Stimulated activated CD8-positive, alpha-beta memory T cell treated with anti-CD3 and anti-CD28 coated beads, Interleukin-7, amount 100 ng/mL, for 48 hours (primary cell): ENCODE measurements at places on chromosomes 3 and 15.

DNA sequence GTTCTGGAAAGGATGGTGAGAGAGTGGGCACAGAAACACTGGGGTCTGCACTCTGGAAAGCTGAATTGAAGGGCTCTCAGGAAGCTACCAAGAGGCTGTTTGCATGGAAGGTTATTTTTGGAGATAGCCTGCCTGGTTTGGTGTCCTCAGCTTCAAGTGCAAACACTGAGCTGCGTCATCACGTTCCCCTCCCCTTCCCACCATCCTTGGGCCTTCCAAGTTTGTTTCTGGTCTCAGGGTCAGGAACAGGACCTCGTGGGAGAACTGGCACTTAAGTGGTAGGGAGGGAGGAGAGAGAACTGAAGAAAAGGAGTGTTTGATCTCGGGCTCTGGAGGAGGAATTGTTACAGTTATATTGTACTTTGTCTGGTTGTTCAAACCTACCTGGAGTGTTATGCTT, 10.6 kb downstream of the ST6GAL1 start:
- DNase-seq: no peak

- no peak for DNase-seq
These were observed 44.6 kb upstream of the PGPEP1L start for GRCh38 chr15:99052205-99052604.

- DNase-seq: no peak
These were observed 4.2 kb upstream of the KATNBL1 start for GRCh38 chr15:34214135-34214534.

DNA sequence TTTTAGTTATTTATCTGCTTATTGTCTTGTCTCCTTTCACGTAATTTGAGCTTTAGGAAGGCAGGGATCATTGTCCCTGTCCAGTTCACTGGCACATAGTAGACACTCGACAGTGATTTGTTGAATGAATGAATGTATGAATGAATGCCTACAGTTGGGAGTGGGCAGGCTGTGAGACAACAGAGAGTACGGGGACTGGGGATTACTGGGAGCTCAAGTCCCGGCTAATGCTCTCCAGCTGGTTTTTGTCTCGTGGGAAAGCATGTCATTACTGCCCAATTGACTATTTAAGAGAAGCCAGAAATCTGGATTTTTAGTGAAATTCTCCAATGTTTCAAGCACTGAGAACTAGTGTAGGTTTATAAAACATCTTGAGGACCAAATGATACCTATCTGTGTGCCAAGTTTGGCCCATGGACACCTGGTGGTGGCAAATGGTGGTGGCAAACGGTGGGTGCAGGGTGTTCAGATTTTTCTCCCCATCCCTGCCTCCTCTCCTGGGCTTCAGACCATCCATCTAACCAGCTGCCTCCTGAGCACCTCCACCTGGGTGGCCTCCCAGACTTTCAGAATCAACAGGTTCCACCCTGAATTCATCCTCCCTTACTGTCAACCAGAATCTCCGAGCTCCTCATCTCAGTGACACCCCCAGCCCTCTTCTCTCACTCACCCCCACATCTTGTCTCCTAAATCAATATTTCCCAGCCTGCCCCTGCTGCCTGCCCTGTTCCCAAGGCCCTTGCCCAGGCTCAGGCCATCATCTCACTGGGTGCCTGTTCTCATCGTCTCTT, 36.2 kb upstream of the TRH start:
- DNase-seq: no peak

- DNase-seq: no peak
These were observed 102.0 kb downstream of the TBC1D2B start for GRCh38 chr15:77975332-77976094.

- no peak for DNase-seq
These were observed 678.0 kb upstream of the GRM7 start for GRCh38 chr3:6182909-6183308.

DNA sequence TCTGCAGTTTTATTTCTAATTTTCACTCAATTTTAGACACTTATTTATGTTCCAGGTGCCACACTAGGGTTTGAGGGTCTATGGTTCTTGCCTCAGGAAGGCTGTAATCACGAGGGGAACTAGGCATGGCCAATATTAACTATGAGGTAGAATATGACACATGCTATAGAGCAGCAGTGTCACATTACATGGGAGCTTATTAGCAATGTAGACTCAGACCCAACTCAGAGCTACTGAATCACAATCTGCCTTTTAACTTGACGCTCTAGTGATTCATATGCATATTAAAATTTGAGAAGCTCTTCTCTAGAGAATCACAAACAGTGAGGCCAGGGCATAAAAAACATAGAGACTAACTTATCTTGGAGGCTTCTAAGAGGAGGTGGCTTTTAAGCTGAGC, 32.8 kb upstream of the MRPL3 start:
- no peak for DNase-seq

- no peak for DNase-seq
These were observed 91.3 kb downstream of the DTWD1 start for GRCh38 chr15:49712162-49712561.

DNA sequence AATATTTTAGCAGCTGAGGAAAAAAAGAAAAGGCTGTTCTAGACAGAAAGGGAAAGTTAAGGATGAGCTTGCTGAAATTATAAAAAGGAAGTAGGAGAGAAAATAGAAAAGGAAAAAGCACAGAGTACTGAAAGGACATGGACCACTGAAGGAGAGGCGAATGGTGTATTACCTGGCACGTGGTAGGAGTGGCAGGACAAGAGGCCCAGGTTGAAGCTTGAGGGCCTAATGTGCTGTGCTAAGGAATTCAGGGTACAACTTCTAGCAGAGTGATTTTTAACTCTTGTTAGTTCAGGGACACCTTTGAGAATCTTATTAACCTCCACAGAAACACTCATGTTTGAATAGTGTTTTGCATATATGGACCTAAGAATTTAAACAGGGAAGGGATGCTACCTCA, 60.0 kb upstream of the CRTC3 start:
- DNase-seq: no peak

- no peak for DNase-seq
These were observed 26.0 kb downstream of the TMEM158 start for GRCh38 chr3:45199837-45200648.

GRCh38 chr3:127077068-127077467, 94.2 kb downstream of the PLXNA1 start:
- DNase-seq: no peak

DNA sequence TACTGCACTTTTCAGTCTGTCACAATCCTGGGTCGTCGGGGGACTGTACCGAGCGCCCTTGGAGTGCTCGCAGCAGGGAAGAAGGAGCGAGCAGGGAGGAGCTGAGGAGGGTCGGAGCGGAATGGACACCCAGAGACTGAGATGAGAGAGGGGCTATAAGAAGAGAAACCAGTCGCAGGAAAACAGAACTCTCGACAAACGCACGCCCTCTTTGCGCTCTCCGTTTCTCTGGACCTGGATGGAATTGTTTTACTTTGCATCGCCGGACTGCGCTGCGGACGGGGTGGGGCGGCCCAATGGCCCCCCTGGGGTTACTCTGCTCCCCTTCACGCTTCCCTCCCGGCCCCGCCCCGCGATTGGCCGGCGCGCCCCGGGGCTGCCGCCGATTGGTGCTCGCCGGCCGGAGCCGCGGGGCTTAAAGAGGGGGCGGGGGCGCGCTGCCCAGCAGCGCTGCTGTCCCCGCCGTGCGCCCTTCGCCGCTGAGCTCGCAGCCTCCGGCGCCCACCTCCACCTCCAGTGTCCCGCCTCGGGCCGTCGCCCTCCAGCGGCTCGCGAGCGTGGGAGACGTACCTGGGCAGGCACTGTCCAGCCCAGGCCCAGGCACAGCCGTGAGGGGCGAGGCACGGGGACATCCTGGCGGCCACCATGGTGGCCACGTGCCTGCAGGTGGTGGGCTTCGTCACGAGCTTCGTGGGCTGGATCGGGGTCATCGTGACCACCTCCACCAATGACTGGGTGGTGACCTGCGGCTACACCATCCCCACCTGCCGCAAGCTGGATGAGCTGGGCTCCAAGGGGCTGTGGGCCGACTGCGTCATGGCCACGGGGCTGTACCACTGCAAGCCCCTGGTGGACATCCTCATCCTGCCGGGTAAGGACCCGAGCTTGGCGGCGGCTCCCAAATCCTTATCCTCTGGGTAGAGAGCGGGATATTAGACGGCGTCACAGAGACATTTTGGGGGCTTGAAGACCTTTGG, at the start of gene CLDN11:
TSS of gene CLDN11 (plus strand) at position 447 of the 977 bp plus-strand sequence. CDS start at position 646, 199 bp downstream.
- DNase-seq: no peak

DNA sequence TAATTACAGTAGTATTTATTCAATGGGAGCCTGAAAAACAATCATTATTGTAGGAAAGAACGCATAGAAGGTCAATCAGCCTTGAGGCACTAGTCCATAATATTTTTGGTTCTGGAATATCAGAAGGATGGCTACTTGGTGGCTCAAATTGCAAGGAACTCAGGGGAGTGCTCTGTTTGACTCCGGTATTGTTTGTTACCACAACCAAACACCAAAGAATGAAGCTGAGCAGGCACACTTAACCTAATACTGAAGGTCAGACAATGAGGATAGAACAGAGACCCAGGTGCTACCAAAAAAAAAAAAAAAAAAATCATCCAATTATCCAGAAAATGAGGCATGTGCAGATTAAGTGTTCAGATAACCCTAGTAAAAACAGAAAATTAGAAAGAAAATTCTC, 11.1 kb upstream of the SATB1 start:
- DNase-seq: no peak

- no peak for DNase-seq
These were observed 153.7 kb upstream of the GAP43 start for GRCh38 chr3:115469649-115470048.

- DNase-seq: no peak
These were observed 64.8 kb upstream of the ARL8B start for GRCh38 chr3:5057272-5057671.

DNA sequence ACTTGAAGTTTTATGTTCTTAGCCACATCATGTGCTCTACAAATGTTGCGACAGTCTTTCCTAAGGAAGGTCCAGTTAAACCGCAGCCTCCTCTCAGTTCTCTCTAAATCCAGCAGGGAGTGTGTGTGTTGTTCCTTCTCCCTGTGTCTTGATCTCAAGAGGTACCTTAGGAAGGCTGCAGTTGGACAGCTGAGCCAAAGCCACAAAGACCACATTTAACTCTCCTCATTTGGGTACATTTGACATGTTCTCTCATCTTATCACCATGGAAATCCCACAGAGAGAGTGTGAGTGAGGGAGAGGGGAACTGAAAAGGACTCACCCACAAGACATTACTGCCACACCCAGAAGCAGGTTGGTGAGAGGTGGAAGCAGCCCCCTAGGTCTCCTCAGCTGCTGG, 79.5 kb downstream of the CD200R1L start:
- DNase-seq: no peak

DNA sequence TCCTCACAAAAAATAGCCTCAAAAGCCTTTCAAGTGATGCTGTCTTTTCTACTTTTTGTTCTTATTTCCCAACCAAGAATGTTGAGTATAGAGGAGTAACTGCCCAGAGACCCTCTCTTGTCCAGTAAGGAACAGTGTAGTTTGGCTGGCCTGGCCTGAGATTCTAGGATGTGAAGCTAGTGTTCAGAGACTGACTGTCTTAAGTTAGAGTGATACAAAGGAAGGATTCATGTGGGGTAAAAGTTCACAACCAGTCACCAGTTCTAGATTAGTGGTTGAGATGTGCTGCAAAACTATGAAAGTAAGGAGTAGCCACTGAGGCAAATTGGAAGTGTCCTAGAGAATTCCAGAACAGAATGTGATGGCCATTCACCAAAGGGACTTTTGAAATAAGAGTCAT, 49.1 kb downstream of the RSRC1 start:
- DNase-seq: no peak

DNA sequence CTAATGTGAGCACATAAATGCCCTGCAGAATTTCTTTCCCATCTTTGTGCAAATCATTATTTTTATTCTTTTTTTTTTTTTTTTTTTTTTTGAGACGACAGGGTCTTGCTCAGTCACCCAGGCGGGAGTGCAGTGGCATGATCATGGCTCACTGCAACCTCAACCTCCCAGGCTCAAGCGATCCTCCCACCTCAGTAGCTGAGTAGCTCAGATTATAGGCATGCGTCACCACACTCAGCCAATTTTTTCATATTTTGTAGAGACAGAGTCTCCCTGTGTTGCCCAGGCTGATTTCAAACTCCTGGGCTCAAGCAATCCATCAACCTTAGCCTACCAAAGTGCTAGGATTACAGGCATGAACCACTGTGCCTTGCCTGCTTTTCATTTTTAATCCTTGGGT, 22.9 kb downstream of the DAG1 start:
- DNase-seq: no peak

- no peak for DNase-seq
These were observed 425.7 kb upstream of the PPP2R3A start for GRCh38 chr3:135539854-135540253.

GRCh38 chr3:180250172-180250571, 213.4 kb upstream of the PEX5L start:
- no peak for DNase-seq

DNA sequence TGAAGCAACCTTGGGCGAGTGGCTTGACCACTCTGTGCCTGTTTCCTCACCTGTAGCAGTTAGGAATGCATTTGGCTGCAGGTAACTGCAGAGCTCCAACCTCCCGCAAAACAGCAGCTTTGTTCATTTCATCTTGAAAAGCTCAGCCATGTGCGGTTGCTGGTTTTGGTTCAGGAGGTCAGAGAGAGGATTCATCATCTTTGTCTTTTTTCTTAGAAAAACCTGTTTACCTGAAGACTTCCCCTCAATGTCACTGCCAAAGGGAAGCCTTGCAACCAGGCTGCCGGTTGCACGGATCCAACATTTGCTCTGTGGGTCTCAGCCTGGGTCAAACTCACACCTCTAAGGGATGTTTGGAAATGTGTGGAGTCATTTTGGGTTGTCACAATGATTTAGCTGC, 16.4 kb upstream of the FURIN start:
- DNase-seq: no peak

- no peak for DNase-seq
These were observed 13.6 kb upstream of the CSK start for GRCh38 chr15:74768099-74768770.

GRCh38 chr3:55579496-55579895, 92.4 kb upstream of the WNT5A start:
- no peak for DNase-seq

GRCh38 chr3:40386213-40386612, 771 bp upstream of the ENTPD3 start:
- DNase-seq: no peak

GRCh38 chr3:114420072-114420471, 126.2 kb downstream of the TIGIT start:
- DNase-seq: no peak

DNA sequence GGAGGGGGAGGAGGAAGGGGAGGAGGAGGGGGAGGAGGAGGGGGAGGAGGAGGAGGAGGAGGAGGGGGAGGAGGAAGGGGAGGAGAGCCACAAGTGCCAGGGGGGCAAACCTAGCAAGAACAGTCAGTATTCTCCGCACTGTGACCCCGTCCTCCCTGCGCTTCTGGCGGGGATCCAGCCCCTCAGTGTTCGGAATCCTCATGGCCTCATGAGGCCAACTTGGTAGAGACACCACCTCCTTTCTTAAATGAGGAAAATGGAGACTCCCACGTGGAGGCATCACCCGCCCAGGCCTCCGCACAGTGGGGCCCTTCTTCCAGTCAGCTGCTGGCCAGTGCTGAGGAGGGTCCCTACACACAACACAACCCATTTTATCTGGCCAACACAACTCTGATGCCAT, 163.4 kb downstream of the XXYLT1 start:
- no peak for DNase-seq

GRCh38 chr3:169827712-169828111, 15.0 kb upstream of the LRRC34 start:
- no peak for DNase-seq
